ENCODE measurements at places on chromosomes 4 and X. TPM values are rescaled to one million over a fixed set of nuclear protein-coding genes. Genes with fewer than 3 reads are reported as not detected.

GSX2 gene
- total RNA-seq, result not detected

NPY1R gene
- total RNA-seq, result 0.40 TPM

PITX2 gene
- total RNA-seq, result 1.0 TPM

DRP2 gene
- 0.86 TPM for total RNA-seq

PLP1 gene
- not detected for total RNA-seq

ELK1 gene
- 31.8 TPM for total RNA-seq

FOXR2 gene
- total RNA-seq, result not detected

CLTRN gene
- total RNA-seq, result 3.3 TPM

AFM gene
- total RNA-seq, result not detected

TRAM1L1 gene
- total RNA-seq, result 2.5 TPM

NPY2R gene
- not detected for total RNA-seq

TMEM185A gene
- total RNA-seq, result 15.6 TPM

GC gene
- not detected for total RNA-seq

SGMS2 gene
- total RNA-seq, result 77.2 TPM

DRD5 gene
- not detected for total RNA-seq

KLB gene
- not detected for total RNA-seq

TEX13D gene
- not detected for total RNA-seq

VEGFD gene
- not detected for total RNA-seq

MAGEA8 gene
- not detected for total RNA-seq

CT45A1 gene
- not detected for total RNA-seq

TRO gene
- total RNA-seq, result 6.1 TPM

AMBN gene
- not detected for total RNA-seq

GLRA3 gene
- total RNA-seq, result not detected

ZDHHC15 gene
- total RNA-seq, result 1.1 TPM

GPC3 gene
- 3.3 TPM for total RNA-seq

COL4A6 gene
- 2.0 TPM for total RNA-seq

SHISA3 gene
- 3.6 TPM for total RNA-seq

KIF4A gene
- total RNA-seq, result 26.8 TPM

MAGEB17 gene
- not detected for total RNA-seq

SULT1B1 gene
- total RNA-seq, result not detected

MAGEA1 gene
- not detected for total RNA-seq

ZNF141 gene
- total RNA-seq, result 5.2 TPM

FABP2 gene
- not detected for total RNA-seq

CRMP1 gene
- 1.8 TPM for total RNA-seq

KIAA1210 gene
- total RNA-seq, result not detected

CCDC120 gene
- 4.0 TPM for total RNA-seq

ACSL4 gene
- total RNA-seq, result 66.9 TPM

GAGE13 gene
- not detected for total RNA-seq

RAB41 gene
- total RNA-seq, result not detected

RCHY1 gene
- total RNA-seq, result 11.2 TPM

SHROOM4 gene
- 4.2 TPM for total RNA-seq
